Activated CD4-positive, alpha-beta T cell treated with anti-CD3 and anti-CD28 coated beads for 36 hours (primary cell): ENCODE measurements at places on chromosomes 4 and X. TPM values are rescaled to one million over a fixed set of nuclear protein-coding genes. Genes with fewer than 3 reads are reported as not detected.

- DNase-seq: no peak
These were observed 101.4 kb upstream of the PDE5A start for GRCh38 chr4:119729835-119730670.

- DNase-seq: no peak
These were observed 103.5 kb upstream of the ENPEP start for GRCh38 chr4:110372485-110372884.

DNA sequence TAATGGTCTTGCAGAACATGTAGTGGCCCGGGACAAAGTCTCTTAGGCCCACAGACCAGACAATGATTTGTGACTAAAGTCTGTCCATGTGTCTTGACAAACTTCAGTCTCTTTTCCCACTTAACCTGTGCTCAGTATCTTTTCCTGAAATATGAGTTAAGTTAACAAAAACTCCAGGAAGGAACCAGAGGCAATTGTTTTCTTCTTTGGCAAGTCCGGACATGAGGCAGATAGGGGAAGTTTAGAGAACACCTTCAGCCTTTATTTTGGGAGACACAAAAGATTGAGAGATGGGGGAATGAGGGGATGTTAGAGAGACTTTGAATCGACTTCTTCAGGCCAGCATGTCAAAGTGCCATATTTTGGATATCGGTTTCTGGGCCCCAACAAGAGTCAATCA, 80.2 kb upstream of the FRMPD4 start:
- no peak for DNase-seq

The PPID gene
- total RNA-seq: 72.0 TPM

- DNase-seq: peak; percentile 26
These were observed 117.1 kb upstream of the BMP3 start for GRCh38 chr4:80913381-80913780.

The TMPRSS11B gene
- not detected for total RNA-seq

The ETNPPL gene
- not detected for total RNA-seq

DNA sequence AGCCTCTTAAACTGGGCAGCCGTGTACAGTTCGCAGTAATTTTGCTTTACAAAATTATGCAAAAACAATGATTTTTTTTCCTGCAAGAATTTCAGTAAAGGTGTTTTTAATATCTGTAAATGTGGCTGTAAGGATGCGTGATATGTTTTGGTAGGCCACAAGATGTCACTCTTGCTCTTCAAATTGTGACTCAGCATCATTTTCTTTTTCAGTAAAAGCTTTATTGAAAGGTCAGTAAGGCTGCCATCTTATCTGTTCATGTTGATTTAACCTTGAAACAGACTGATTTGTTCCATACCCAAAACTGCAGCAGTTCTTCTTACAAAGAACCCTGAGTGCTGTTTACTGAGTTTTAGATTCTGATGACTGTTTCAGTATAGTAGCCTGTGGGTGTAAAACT, 39.9 kb downstream of the TXLNG start:
- DNase-seq: no peak

The DUSP9 gene
- 0.12 TPM for total RNA-seq

GRCh38 chr4:79576429-79576753, 168.4 kb upstream of the GK2 start:
- DNase-seq: peak; percentile 21

The NAA11 gene
- total RNA-seq: not detected

DNA sequence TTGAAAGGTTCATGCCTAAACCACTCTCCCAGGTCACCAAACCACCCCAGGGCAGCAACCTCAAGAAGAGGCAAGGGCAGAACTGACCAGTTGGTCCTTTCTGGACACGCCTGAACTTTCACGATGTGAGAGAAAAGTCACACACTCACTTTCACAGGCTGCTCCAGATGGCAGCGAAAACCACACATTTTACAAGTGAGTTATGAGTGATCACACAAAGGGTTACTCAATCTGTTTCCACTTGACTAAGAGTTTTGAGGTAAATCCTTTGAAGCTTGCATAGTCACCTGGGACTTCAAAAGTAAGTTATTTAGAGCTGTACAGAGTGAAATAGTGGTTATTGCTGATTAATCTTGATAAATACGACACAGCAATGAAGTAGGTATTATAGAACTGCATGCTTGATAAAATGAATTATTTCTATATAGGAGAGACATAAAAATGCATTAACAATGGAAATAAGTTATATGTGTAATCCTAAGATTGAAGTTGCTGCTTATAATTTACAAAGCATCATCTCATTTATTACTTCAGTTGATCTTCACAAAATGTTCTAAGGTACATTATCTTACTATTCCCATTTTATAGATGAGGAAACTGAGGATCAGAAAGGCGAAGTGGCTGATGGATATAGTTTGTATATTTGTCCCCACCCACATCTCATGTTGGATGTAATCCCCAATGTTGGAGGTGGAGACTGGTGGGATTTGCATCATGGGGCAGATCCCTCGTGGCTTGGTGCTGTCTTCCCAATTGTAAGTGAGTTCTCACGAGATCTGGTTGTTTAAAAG, 103.0 kb upstream of the KLF3 start:
- peak; percentile 61 for DNase-seq

- DNase-seq: no peak
These were observed 134.1 kb downstream of the SLC4A4 start for GRCh38 chr4:71472946-71473345.

- no peak for DNase-seq
These were observed 149.8 kb downstream of the GBA3 start for GRCh38 chr4:22842360-22843018.

The SCOC gene
- total RNA-seq: 37.1 TPM

GRCh38 chrX:22278375-22278774, 5.7 kb downstream of the CBLL2 start:
- DNase-seq: no peak

GRCh38 chr4:108142870-108143269, 25.9 kb downstream of the LEF1 start:
- no peak for DNase-seq

GRCh38 chr4:8854931-8855330, 16.7 kb downstream of the HMX1 start:
- no peak for DNase-seq

The CXCL1 gene
- not detected for total RNA-seq

DNA sequence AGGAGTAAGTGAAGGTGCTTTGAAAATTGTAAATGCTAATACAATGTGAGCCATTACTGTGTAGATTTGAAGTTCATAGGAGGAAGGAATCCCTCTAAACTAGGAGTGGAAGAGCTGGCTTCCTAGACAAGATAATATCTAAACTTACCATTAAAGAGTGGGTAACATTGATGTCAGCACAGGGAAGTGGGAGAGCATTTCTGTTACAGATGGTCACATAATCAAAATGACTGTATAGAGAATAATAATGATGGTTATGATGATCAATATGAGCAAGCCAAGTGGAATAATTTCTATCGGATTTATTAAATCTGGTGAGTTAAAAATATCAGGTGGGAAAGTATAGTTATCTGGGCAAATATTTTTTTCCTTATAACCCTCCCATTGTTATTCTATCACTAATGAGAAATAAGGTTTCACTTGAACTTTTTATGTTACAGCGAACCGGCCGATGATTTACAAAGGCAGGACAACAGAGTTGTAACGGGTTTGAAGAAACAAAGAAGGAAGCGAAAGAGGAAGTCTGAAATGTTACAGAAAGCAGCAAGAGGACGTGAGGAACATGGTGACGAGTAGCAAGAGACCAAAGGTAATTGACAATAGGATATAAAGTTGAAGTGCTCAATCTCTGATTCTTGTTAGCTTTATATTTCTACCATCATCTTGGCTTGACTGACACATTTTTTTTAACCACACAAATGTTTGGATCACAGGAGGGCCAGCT, 43.5 kb downstream of the FMR1NB start:
- no peak for DNase-seq

The SLC6A14 gene
- total RNA-seq: not detected

- DNase-seq: no peak
These were observed 836.0 kb downstream of the PDHA2 start for GRCh38 chr4:96675896-96676295.

The RBM46 gene
- not detected for total RNA-seq

The BEX3 gene
- total RNA-seq: 21.1 TPM
